ENCODE measurements at places on chromosomes 3 and 15.

DNA sequence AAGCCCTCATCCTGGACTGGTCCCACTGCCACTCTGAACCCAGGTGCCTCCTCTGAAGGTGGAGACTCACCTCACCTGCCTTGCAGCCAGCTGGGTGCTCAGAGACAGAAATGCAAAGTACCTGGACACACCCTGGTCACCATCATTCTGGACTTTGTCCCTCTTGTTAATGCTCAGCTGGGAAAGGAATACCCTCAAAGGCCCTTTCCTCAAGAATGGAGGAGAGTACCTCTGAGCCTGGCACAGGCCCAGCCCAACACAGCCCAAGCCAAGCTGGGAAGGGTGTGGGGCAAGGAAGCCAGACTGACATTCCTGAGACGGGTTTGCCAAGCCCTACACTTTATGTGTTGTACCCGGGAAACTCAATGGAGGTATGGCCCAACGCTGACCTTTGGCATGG, 983 bp upstream of the ALAS1 start:
- DNase-seq = no peak

GRCh38 chr3:105401691-105402149, 35.0 kb downstream of the ALCAM start:
- no peak for DNase-seq

DNA sequence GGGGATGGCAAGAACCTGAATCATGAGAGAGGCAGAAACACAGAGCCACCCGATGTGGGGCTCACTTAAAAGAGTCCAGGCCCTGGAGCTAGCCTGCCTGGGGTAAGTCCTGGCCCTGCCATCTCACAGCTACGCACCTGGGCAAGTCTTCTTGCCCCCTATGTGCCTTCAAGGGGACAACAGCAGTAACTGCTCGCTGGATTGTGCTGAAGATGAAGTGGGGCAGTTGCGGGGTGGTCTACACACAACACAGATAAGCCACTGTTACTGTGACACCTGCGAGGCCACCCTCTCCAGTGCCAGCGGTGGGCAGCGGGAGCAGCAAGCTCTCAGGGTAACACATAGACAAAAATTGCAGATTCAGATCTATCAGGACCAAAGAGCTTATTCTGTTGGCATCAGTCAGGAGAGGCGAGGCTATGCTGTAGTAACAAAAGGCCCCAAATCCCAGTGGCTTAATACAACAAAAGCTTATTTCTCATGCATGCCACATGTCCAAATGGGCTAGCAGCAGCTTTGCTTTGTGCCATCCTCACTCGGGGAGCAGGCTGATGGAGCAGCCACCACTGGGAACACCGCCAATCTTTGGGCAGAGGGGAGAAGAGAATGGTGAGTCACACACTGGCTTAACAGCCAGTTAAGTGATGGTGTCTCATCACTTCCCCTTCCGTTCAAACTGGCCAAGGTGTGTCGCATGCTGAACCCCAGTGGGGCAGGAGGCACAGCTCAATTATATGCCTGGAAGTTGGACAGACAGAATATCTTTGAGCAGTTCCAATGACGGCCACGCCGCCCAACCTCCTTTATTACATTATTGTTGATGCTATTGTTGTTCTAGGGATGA, 78.3 kb downstream of the WNT7A start:
- no peak for DNase-seq

- no peak for DNase-seq
Observed at GRCh38 chr3:152199102-152199840, 69.5 kb upstream of the MBNL1 start.

Data from C1 segment of cervical spinal cord (tissue), 14 donors.